PC-3 (cell line): ENCODE measurements at places on chromosomes 2 and 18. TPM values are rescaled to one million over a fixed set of nuclear protein-coding genes. Genes with fewer than 3 reads are reported as not detected.
A peak's percentile ranks its signal among the peaks of the same experiment; 100 is the strongest.

DNA sequence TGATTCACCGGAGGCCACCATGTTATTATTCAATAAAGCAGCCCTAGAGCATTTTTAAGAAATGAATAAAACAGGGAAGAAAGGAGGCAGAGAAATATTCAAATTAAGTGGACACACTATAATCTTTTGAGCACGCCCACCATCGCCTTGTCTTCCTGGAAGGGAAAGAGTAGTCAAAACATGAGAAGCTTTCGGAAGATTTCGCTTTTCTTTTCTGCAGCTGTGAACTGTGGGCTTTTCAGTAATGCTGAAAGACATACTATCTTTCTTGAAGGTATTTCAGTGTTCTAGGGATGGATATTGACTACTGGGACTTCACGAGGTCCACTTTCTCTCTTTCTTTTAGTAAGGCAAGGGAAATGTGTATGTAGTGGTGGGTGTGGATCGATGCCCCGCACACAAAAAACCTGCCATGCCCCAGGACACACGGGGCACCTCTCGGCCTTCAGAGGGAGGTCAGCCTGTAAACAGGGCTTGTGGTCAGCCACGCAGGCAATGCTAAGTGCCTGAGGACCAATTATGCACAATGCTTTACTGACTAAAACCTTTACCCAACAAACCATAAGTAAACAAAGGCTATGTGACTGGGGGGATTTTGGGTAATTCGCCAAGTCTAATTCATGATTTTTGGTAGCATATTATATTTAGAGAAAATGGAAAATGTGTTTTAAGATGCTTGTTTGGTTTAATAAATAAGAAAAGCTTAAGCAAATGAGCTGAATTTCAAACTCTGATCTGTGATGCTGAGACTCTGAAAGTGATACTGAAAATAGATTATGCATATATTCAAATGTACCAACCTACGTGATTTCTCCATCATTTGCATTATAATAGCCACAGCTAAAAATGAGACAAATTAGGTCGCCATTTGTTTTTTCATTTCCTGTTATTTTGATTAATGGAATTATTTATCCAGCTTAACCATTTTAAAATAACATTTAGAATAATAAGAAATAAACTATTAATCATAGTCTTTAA, 130.5 kb downstream of the ZNF516 start:
- no peak overlapping the region for H3K27ac ChIP-seq
- H3K4me3 ChIP-seq: no peak overlapping the region
- H3K4me1 ChIP-seq: no peaks in the 10 kb centered on the region
- peaks cover 78% of the 10 kb centered on the region for H3K27me3 ChIP-seq

DNA sequence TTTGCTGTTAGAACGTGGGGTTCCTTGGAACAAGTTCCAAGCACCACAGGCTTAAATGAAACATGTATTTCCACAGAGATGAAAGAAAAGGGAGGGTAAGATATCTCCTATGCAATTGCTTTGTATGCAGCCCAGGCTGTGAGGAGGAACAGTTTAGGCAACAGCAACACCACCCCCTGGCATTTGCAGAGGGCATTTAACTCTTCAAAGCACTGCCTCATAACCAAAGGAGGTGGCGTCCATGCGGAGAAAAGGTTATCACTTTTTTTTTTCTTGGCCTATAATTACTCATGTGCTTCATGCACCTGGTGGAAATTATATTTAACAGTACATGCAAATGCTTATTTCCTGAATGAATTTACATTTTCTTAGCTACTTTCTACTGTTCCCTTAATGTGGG, 286.0 kb downstream of the LPIN1 start:
- H3K4me3 ChIP-seq: no peak overlapping the region
- no peak overlapping the region for H3K27ac ChIP-seq
- no peak for DNase-seq
- no peaks in the 10 kb centered on the region for H3K36me3 ChIP-seq
- H3K27me3 ChIP-seq: no peaks in the 10 kb centered on the region

DNA sequence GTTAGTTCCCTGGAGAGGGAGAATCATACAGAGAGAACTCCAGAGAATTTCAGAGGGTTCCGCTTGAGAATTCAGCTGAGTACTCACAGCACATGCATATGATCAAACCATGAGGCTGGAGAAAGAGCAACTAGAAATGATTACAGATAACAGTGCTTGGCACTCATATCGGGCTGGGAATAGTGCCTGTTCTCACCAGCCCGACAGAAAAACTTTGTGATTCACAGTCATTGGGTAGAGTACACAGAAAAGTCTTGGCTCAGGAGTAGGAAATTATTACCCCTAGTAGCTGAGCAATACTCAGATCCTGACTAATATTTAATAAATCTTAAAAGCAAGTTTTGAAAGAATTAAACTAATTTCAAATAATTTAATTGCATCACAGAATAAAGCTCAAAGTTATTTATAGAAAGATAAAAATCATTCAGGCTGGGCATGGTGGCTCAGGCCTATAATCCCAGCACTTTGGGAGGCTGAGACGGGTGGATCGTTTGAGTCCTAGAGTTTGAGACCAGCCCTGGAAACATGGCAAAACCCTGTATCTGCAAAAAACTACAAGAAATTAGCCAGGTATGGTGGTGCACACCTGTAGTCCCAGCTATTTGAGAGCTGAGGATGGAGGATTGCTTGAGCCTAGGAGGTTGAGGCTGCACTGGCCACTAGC, 6.8 kb downstream of the WDPCP start:
- no peaks in the 10 kb centered on the region for H3K27me3 ChIP-seq
- no peak overlapping the region for H3K4me3 ChIP-seq
- H3K27ac ChIP-seq: no peak overlapping the region; the same call in 1 of the 2 replicates
- peak; percentile 18 for DNase-seq

- H3K27ac ChIP-seq: no peak overlapping the region
- DNase-seq: no peak
- peaks cover 14% of the 10 kb centered on the region for H3K4me1 ChIP-seq
- no peaks in the 10 kb centered on the region for H3K27me3 ChIP-seq
- H3K36me3 ChIP-seq: no peaks in the 10 kb centered on the region
These were observed 25.3 kb downstream of the SMAD7 start for GRCh38 chr18:48925491-48925780.

Gene HOXD12
- not detected in 2 replicates for total RNA-seq

GRCh38 chr2:112583497-112584133, 794 bp upstream of the CHCHD5 start:
- peak; percentile 32 for DNase-seq
- H3K27me3 ChIP-seq: no peaks in the 10 kb centered on the region

DNA sequence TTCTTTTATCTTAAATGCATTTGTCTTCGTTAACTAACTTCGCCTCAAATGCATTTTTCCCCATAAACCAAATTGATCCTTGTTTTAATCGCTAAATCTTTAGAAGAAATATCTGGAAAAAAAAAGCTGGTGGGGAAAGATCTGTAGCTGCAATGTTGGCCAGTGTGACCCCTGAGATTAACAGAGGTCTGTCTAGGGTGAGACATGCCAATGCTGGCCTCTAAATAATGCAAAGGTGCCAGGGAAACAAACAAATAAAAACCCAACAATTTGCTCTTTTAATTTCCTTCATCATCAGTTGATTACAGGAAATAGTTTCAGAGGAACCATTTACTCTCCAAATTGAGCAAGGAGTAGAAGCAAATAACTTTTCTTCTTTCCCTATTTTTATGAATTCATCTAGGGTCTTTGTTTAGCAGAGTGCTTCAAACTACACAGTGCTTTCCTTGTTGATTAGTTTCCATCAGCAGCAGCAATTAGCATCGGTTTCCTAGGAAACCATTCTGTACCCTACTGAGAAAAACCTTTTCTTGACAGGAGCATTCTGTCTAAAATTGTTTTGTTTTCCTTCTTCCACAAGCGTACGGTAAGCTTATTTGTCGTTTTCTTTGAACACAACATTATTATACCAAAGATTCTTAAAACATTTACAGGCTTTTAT, 100.5 kb upstream of the UNC80 start:
- no peak overlapping the region for H3K27ac ChIP-seq
- H3K4me3 ChIP-seq: no peak overlapping the region
- peaks cover 31% of the 10 kb centered on the region for H3K27me3 ChIP-seq
- DNase-seq: no peak

- DNase-seq: peak; percentile 47
- peaks cover 53% of the 10 kb centered on the region for H3K36me3 ChIP-seq
- H3K27ac ChIP-seq: no peak overlapping the region
- H3K4me3 ChIP-seq: no peak overlapping the region
- no peaks in the 10 kb centered on the region for H3K27me3 ChIP-seq
These were observed 31.2 kb upstream of the CDKL4 start for GRCh38 chr2:39275016-39275415.

Gene SLC11A1
- 0.17 and 0.33 TPM in 2 replicates for total RNA-seq

Gene C2orf78
- total RNA-seq: not detected in 2 replicates

GRCh38 chr2:58436872-58437271, 195.7 kb upstream of the FANCL start:
- no peaks in the 10 kb centered on the region for H3K36me3 ChIP-seq
- peaks cover 12% of the 10 kb centered on the region for H3K4me1 ChIP-seq
- peak; percentile 76 for DNase-seq
- H3K27ac ChIP-seq: no peak overlapping the region
- H3K27me3 ChIP-seq: no peaks in the 10 kb centered on the region

- H3K27ac ChIP-seq: no peak overlapping the region
- H3K36me3 ChIP-seq: no peaks in the 10 kb centered on the region
- DNase-seq: peak; percentile 52
- H3K4me1 ChIP-seq: no peaks in the 10 kb centered on the region
- no peak overlapping the region for H3K4me3 ChIP-seq
These were observed 26.6 kb upstream of the ITGA4 start for GRCh38 chr2:181430406-181431118.

Gene PMS1
- total RNA-seq: 13.8 and 15.1 TPM in 2 replicates

Gene UGT1A10
- total RNA-seq: 0.46 TPM in 1 of 2 replicates, not detected in the other

GRCh38 chr18:8762968-8763367, 57.6 kb downstream of the MTCL1 start:
- no peaks in the 10 kb centered on the region for H3K27me3 ChIP-seq
- H3K36me3 ChIP-seq: peaks cover 35% of the 10 kb centered on the region
- H3K4me1 ChIP-seq: no peaks in the 10 kb centered on the region

GRCh38 chr2:194003911-194004310, 1653.1 kb upstream of the SLC39A10 start:
- peak; percentile 6 for DNase-seq
- no peak overlapping the region for H3K4me3 ChIP-seq
- H3K27me3 ChIP-seq: no peaks in the 10 kb centered on the region

DNA sequence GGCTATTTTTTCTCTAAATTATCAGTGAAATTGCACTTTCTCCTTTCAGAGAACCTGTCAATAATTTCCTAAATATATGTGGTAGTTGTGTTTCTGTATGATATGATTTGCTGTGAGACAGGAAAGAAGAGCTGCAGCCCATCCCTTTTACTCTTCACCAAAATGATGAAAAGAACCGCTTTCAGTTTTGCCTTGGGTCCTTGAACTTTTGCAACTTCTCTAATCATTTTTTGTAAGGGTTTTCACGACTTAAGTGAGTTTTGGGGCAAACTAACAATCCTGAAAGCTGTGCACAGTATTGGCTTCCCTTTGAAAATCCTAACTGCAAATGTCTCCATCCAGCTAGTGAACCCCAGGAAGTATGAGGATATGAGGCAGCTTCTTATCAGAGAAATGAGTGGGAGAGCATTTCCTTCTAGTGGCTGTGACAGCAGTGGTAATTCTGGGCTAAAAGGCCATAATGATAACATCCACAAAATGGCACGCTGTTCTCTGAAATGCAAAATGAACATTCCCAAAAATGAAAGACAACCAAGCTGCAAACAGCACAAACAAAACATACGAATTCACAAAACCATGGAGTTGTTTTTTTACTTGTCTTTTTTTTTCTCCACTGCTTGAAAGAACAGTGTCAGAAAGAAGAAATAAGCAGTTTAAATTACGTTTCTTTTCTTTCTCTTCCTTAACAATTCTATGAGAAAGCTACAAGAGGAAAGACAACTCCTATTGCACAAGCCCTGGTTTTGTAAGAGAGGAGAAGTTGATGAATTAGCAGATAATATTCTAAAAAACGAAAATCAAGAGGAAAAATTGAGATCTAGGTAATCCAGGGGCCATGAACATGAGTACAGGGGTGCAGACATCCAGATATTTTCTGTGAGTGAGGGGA, 1291.6 kb upstream of the ZEB2 start:
- no peak overlapping the region for H3K27ac ChIP-seq
- DNase-seq: no peak
- no peaks in the 10 kb centered on the region for H3K27me3 ChIP-seq
- H3K4me3 ChIP-seq: no peak overlapping the region
- no peaks in the 10 kb centered on the region for H3K4me1 ChIP-seq

DNA sequence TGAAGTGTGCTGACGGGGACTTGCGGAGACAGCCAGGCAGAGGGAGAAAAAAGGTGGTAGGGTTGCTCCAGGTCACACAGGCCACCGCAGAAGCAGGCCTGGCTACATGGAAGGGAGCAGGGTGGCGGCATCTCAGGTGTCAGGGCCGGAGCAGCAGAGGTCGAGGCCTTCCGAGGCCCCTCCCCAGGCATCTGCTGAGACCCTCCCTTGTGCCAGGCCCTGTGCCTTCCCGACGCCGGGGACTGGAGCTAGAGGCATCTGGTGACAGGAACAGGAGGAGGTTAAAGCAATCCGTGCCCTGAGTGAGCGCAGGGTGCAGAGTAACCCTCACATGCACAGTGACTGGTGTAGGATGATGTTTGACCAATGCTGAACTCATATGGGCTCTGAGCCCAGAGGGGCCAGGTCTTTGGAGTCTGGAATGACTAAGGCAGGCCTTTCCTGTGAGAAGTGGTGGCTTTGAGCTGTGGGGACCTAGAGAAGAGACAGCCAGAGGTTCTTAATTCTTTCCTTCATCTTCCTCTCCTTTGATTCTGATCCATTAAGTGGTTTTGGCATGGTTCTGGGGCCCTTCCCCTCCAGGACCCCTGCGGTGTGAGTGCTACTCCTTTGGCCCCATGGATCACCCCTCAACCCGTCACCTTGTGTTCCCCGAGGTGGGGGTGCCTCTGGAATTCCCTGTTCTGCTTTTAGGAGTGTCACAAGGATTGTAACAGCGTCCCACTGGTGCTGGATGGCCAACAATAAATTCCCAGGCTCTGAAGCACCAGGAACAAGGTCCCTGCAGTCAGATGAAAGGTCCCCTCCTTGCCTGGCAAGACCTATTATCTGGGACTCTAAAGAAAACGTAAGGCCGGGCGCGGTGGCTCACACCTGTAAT, 72.1 kb downstream of the KLHL29 start:
- no peak overlapping the region for H3K4me3 ChIP-seq
- H3K36me3 ChIP-seq: no peaks in the 10 kb centered on the region
- H3K27ac ChIP-seq: no peak overlapping the region
- H3K4me1 ChIP-seq: peaks cover 10% of the 10 kb centered on the region
- no peaks in the 10 kb centered on the region for H3K27me3 ChIP-seq
- DNase-seq: peak; percentile 27

Gene EMX1
- not detected in 2 replicates for total RNA-seq
